ENCODE measurements at places on chromosomes 4 and X.

- DNase-seq = peak; percentile 31
These were observed 46.4 kb downstream of the PAGE2 start for GRCh38 chrX:55135171-55135570.

DNA sequence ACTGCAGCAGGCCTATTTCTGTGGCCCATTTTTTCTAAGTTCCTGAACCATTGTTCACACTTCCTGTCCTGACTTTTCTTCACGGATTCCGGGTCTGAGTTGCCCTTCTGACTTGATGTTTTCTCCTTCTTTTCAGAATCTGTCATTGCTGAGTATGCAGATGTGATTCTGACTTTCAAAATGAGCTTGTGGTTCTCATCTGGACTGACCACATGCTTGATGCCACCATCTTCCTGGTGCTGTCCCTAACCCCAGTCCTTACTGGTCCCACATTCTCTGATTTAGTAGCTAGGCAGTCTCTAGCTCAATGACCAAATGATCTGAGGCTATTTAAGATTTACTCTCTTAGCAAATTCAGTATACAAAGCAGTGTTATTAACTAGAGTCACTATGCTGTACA is 822.3 kb upstream of the TENM3 start:
- no peak for DNase-seq

DNA sequence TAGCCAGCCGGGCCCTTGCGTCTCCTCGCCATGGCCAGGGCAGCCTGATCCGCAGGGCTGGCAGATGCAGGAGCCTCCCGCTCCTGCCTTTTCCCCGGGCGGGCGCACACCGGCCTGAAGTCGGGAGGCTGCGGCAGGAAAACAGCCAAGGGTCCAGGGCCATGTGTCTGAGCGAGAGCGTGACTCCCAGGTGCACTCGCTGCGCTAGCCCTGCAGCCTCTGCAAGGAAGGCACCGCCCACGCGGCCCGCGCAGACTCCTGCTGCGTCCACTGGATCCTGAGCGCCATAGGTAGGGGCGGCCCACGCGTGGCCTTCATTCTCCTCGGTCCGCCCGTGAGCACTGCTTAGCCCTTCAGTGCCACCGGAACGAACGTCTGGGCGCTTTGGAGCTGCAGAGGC is 379.9 kb downstream of the TRAM1L1 start:
- no peak for DNase-seq

GRCh38 chrX:12768491-12768890 is 22.7 kb upstream of the PRPS2 start:
- DNase-seq = no peak

GRCh38 chr4:184232202-184232601 is 14.5 kb upstream of the ENPP6 start:
- no peak for DNase-seq

GRCh38 chrX:139026811-139027210 is 315.3 kb upstream of the FGF13 start:
- no peak for DNase-seq

GRCh38 chr4:128604840-128605239 is 204.7 kb upstream of the JADE1 start:
- DNase-seq = no peak

- no peak for DNase-seq
These were observed 128.2 kb upstream of the OTUD4 start for GRCh38 chr4:145308598-145308997.

GRCh38 chr4:167906851-167907250 is 185.5 kb upstream of the ANXA10 start:
- DNase-seq = no peak

DNA sequence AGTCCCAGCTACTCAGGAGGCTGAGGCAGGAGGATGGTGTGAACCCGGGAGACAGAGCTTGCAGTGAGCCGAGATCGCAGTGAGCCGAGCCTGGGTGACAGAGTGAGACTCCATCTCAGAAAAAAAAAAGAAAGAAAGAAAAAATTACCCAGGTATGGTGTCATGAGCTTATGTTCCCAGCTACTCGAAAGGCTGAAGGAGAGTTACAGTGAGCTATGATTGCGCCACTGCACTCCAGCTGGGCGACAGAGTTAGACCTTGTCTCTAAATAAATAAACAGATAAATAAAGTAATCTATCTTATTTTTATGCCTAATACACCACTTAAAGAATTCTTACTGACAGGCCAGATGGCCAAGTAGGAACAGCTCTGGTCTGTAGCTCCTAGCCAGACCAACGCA is 73.0 kb downstream of the SLC39A8 start:
- no peak for DNase-seq

DNA sequence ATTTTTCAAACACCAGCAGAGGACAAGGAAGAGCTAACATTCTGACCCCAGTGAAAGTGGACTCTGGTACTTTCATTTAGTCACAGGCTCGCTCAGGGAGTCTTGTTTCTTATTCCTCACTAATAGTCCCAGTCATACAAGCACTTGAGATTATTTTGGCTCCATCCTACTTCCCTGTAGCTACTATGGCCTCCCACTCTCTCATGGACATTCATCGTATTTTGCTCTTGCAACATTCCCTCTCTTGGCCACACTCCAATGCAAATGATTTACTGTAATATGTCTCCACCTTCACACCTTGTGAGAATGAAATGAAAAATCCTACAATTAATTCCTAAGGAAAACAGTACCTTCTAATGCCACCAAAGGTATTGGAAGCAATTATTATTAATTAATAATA is 21.3 kb downstream of the PLRG1 start:
- DNase-seq = no peak

DNA sequence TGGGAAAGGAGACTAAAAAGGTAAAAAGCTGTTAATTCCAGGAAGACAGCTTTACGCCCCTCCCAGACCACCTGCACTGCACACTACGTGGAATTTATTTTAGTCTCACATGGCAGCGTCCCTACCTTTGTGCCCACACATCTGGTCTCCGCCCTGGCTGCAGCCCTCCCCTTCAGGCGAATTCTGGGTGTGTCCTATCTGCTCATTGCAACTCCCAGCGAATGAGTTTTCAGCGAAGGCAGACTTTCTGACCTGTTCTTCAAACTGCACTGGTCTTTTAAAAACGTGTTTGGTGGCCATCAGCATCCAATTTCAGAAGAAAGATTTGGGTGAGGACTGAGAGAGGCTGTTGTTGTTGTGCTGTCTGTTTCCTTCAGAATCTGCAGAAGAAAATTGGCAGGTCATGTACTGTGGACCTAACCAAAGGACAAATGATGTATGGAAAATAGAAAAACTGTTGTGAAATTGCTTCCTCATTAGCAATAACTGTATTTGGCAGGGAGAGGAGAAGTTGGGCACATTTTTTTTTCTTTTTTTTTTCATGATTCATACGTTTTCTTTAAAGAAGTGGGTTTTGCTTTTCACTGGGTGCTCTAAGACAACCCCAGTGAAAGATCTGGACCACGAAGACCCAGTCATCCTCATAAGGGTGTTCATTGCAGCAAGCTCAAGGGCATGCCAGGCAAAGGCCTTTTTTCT is 4.2 kb downstream of the TLR8 start:
- DNase-seq = no peak

GRCh38 chrX:151416579-151416978 is 19.6 kb downstream of the VMA21 start:
- no peak for DNase-seq

DNA sequence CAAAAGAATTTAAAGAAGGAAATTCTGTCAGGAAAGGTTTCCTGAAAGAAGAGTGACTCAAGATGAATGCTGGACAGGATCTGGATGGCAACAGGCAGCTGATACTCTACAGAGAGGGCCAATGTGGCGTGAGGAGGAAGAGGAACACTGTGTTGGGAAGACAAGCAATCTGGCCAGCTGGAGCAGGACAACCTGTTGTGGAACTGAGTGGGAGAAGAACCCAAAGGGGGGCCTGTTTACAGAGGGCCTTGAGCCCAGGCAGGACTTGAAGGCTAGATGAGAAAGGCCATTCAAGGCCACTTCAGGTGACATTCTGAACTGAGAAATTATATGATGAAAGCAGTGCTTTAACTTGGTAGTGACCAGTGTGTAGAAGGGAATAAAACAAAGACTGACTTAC is 8.5 kb downstream of the OTUD4 start:
- DNase-seq = no peak

DNA sequence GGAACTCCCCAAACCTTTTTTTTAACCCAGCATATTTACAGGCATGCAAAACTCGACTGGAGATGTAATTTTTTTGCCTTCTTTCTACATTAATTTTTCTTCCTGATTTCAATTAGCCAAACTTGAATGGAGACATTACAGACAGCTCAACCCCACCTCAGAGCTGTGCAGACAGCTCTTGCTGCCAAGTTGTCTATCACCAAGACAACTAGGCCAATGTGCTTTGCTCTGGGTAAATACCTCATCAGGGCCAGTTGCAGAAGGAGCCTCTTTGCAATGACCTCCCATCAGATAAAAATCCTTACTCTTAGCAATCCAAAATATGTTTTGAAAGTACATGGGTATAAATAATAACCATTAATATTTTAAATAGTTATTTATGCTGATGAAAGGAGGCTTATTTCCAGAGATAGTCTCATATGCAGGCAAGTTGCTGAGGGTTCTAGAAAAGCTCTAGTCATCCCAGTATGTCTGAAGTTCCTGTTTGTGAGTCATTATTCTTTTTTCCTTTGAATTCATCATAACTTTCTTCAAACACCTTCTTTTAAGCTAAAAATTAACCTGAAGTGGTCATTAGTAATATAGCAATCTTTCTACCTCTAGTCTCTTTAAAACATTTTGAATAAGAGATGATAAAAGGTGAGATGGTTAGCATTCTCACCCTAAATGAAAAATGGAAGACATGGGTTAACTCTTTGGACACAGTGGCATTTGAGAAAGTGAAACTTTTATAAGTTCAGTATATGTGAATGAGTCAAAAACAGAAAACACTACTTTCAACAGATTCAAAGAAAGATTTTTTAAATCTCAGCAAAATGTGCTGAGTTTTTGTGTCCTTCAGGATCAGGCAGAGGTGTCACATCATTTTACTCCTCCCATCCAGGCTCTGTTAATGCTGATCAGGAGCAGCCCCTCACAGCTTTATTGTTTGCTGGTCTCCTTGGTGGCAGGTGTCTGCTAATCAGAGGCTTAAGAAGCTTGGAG is 475.5 kb upstream of the FGF16 start:
- DNase-seq = peak; percentile 51

DNA sequence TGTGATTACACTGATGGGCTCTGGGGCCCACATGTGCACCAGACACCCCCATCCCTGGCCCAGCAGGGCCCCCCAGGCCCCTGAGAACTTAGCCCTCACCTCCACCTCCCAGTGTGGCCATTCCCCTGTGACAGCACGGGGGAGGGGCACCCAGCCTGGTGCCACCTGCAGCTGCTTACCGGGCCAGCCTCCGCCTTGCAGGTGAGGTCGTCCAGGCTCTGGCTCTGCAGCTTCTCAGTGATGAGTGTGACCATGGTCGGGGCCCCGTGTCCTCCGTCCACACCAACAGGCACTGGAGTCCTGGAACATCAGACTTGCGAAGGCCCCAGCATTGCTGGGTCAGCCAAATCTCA is 15.6 kb downstream of the FAM53A start:
- no peak for DNase-seq

DNA sequence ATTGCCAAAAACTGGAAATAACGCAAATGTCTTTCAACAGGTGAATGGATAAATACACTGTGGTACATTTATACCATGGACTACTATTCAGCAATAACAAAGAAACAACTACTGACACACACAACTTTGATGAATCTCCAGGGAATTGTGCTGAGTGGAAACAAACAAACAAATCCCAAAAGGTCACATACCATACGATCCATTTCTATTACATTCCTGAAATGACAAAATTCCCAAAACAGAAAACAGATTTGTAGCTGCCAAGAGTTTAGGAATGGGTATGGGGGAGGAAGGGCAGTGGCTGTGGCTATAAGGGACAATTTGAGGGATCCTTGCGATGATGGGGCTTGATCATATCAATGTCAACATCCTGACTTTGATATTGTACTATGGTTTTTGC is 2.5 kb downstream of the ZNF182 start:
- DNase-seq = no peak

- no peak for DNase-seq
These were observed 102.0 kb downstream of the CBR4 start for GRCh38 chr4:168908093-168908492.

- no peak for DNase-seq
These were observed 19.1 kb downstream of the PRIMPOL start for GRCh38 chr4:184668511-184669114.

GRCh38 chr4:96342790-96343455 is 503.0 kb downstream of the PDHA2 start:
- DNase-seq = no peak

DNA sequence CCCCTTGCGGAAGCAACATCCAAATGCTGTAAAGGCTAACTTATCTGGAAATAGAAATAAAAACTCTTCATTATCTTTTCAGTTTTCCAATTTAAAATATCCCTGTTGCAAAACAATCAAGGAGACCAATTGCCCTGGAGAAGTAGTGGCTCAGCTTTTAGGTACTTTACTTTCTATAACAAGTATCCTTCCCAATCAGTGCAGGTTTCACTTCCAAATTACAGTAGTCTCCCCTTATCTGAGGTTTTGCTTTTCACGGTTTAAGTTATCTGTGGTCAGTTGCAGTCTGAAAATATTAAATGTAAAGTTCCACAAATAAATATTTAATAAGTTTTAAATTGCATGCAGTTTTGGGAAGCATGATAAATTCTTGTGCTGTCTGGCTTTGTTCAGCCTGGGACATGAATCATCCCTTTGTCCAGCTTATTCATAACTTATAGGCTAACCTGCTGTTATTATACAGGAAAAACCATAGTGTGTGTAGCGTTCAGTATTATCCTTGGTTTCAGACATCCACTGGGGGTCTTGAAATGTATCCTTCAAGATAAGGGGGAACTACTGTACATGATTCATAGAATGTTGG is 973.1 kb upstream of the GRID2 start:
- DNase-seq = no peak

GRCh38 chrX:106912864-106913263 is 7.3 kb upstream of the CLDN2 start:
- no peak for DNase-seq

- no peak for DNase-seq
These were observed 71.3 kb downstream of the HTRA3 start for GRCh38 chr4:8340781-8341241.

DNA sequence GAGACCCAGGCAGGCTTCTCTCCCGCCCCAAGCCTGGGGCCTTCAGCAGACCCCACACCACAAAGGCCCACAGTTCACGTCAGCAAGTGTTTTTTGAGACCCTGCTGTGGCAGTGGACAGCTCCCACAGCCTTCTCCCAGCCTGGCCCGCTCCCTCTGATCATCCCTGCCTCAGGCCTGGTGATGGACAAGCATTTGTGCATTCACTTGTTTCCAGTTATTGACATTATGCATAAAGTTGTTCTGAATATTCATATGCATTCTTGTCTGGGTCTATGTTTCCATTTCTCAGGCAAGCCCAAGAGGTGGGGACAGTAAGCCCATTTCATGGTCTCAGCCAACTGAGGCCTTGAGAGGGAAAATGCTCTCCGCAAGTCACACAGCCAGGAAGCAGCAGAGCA is 14.7 kb downstream of the TRO start:
- DNase-seq = no peak

GRCh38 chrX:25002661-25003020 is 13.1 kb downstream of the ARX start:
- DNase-seq = no peak

DNA sequence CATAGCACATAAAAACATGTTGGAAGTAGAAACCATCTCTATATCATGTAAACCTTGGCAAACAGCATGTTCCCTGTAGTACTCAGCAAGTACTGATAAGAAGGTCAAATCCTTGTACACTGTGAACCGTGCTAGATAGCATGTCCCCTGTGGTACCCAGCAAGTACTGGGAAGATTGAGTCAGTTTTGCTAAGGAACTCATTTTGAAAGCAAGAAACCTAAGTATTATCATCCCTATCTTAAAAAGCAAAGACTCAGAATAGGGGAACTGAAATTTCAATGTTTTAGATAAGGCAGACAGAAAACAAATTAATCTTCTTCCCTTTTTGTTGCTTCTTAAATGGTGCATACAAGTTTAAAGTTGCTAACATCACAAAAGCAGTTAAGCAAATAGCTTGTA is 180.2 kb downstream of the RBM46 start:
- no peak for DNase-seq

All from D341Med (cell line).